NCI-H748 treated with DMSO at 0.1 percent for 48 hours (cell line): ENCODE measurements at places on chromosomes 16 and 17.

- no peak for DNase-seq
Observed at GRCh38 chr17:50935221-50935995, 69.3 kb upstream of the TOB1 start.

DNA sequence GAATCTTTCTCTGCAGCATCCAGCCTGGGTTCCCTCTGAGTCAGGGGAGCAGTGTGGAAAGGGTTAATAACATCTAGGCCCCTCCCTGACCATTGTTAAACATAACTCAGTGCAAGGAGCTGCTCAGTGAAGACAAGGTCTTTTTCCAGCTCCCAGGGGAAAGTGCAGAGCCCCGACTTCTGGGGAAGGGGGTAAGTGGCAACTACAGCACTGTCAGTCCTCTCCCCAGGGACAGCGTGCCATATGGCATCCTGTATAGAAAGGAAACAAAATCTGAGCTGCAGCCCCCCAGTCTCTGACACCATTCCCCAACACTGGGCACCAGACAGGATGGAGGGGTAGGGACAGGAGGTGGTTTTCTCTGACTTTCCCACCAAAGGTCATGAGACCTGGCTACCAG lies 7.8 kb downstream of the MRPL27 start:
- no peak for DNase-seq

DNA sequence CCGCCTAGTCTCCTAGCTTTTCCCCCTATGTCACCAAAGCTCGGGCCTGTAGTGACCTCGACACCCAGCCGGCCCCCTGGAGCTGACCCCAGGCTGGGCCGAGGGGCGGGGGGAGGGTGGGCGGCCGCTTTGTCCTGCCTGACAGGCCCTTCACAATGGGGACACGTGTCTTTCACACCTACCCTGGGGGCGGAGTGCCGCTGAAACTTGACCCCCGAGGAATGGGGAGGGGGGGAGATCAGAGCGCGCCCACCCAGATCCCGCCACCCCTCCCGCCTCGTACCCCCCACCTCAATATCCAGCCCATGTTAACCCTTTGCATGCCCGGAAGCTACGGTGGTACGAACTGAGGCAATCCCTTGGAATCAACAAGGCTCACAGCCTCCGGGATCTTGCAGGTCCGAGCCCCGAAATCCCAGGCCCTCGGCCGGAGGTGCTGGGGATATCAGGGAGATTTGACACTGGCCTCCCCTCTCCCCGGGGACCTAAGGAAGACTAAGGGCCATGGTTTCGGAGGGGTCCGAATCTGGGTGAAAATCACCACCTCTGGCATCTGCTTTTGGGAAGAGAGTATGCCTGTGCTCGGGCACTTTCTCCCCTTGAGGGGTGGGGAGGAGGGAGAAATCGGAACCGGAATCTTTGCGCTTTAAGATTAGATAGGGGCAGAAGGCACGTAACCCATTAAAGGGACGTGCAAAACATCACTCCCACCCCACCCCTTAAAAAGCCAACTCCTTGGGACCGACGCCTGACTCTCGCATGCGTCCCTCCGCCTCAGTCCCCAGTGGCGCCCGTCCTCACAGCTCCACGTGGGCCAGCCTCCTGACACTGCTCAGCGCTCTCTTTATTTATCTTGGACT lies 2.6 kb downstream of the NOG start:
- peak; percentile 5 for DNase-seq

- DNase-seq: no peak
Observed at GRCh38 chr16:88402551-88403240, 19.9 kb downstream of the ZNF469 start.

DNA sequence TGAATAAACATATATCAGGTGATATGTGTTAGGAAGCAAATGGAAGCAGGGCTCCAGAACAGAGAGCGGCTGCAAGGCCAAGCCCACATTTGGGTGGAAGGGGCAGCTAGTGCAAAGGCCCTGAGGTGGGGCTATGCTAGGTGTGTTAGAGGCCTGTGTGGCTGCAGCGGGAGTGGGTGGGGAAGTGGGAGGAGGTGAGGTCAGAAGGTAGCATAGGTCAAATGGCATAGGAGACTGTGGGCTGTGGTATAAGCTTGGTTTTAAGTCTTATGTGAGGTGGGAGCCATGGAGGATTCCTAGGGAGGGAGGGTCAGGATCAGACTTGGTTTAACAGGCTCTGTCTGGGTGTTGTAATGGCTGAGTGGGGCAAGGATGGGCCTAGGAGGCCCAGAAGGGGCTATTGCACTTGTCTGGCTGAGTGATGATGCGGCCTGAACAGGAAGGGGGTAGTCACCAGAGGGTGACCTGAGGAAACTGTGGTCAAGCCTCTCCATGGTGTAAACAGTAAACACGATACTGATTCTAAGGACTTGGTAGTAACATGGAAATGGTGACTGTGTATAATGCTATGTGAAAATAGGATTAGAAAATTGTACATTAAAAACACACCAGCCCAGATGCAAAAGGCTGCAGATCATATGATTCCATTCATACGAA lies 31.1 kb downstream of the RAI1 start:
- DNase-seq: no peak

DNA sequence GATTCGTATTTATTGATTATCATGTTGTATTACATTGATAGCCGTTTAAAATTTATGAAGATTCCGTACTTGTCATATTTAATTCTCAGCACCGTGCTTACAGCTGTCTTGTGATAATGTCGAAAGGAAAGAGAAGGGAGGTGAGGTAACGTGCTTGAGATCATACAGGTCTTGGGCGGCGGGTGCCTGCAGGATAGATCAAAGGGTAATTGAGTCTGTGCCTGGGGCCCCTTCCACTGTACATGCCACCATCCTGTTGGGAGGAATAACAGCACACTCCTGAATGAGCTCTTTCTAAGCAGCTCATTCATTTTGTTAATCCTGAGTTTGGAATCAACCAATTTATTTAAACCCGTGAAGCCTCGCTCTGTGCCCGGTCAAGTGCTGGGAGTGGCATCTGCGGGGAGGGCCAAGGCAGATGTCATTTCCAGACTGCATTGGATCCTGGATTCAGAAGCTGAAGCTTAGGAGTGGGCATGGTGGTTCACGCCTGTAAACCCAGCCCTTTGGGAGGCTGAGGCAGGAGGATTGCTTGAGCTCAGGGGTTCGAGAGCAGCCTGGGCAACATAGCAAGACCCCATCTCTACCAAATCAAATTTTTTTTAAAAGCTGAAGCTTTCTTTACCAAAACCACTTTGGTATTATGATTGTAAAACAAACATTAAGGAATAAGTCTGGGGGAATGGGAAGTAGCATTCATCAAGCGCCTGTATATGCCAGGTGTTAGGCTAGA lies 25.8 kb downstream of the WWOX start:
- DNase-seq: no peak

- DNase-seq: no peak
Observed at GRCh38 chr16:55499951-55500529, 8.8 kb upstream of the LPCAT2 start.

- peak; percentile 36 for DNase-seq
Observed at GRCh38 chr16:2751577-2752034, 832 bp upstream of the SRRM2 start.
